ENCODE measurements at places on chromosomes 6 and 20.

DNA sequence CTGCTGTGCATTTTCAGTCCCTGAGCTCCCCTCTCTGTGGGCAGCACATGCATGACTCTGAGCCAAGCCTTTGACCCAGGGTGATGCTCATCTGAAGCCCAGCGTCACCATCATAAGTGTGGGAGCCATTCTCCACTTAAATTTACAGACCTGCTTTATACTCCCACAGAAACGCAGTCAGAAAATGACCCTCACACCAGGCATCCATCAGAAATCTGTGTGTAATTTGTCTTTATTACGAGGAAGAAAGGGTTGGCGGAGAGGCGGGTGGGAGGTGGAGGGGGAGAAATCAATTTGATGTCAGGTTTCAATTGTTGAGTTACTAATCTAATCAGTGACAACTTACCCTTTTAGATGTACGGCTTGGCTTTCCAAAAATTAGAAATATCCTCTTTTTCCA is 353.6 kb downstream of the MAFB start:
- DNase-seq: no peak

- DNase-seq: no peak
Measured at GRCh38 chr20:24761220-24762065, 187.6 kb upstream of the CST7 start.

- no peak for DNase-seq
Measured at GRCh38 chr6:125220712-125221111, 67.1 kb downstream of the TPD52L1 start.

- DNase-seq: no peak
Measured at GRCh38 chr6:18148304-18149025, 6.4 kb downstream of the TPMT start.

- no peak for DNase-seq
Measured at GRCh38 chr6:17472653-17473183, 79.3 kb downstream of the CAP2 start.

- no peak for DNase-seq
Measured at GRCh38 chr20:45626540-45626939, 3.0 kb upstream of the WFDC10A start.

GRCh38 chr6:3630258-3630835 is 121.2 kb downstream of the PXDC1 start:
- no peak for DNase-seq

DNA sequence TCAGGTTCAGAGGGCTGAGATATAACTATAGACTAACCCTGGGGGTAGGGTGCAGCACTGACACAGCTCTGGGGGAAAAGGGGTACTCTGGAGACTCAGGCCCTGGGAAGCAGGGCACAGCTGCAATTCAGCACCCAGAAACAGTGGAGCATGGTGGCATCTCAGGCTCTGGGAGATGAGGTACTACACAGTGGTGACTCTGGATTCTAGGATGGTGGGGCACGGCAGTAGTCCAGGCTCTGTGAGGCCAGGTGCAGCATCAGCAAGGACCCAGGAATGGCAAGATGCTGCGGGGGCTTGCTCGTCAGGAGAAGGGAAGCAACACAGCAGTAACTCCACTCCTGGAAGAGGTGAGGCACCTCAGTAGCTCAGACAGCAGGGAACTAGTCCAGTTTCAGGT is 271.5 kb upstream of the MOCS1 start:
- no peak for DNase-seq

DNA sequence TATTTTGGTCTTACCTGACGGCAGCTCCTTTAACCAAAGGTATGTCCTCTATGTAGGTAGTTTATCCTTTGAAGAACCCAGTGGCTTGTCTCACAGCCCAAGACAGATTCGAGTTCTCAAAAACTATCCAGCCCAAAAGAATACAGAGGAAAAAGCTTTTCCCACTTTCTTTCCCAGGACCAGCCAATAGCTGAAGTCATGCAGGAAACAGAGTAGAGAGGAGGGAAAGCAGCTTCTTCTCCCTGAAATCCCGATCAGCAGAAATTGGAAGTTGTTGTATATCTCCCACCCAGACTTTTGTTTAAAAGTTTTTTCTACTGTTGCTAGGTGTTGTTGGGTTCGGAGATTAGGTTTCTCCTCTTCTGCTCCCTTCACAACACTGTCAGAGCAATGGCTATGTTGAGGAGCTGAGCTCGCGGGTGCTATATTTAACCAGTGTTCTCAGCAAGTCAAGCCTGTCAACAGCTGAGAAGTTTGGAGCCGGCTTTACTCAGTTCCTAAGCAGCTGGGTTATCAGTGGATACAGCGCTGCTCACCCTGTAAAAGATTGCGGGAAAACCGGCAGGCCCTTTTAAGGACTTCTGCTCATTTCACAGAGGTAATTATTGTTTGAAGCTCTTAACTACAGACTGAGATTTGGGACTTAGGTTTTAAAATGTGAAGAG is at the start of gene FILIP1:
Gene FILIP1, minus strand, starts transcription at position 401 of the 665 bp plus-strand sequence. CDS start 78,828 bp downstream, outside the sequence.
- DNase-seq: peak; percentile 75

GRCh38 chr6:37456816-37457560 is 24.0 kb downstream of the CMTR1 start:
- DNase-seq: no peak

- no peak for DNase-seq
Measured at GRCh38 chr6:149128489-149129145, 188.9 kb upstream of the TAB2 start.

Measured in left hindlimb (tissue), 1 donor.